ENCODE measurements at places on chromosomes 1 and 21. TPM values are rescaled to one million over a fixed set of nuclear protein-coding genes. Genes with fewer than 3 reads are reported as not detected.

Gene CELF3
- not detected for total RNA-seq

Gene NHLH2
- total RNA-seq = 1.7 TPM

DNA sequence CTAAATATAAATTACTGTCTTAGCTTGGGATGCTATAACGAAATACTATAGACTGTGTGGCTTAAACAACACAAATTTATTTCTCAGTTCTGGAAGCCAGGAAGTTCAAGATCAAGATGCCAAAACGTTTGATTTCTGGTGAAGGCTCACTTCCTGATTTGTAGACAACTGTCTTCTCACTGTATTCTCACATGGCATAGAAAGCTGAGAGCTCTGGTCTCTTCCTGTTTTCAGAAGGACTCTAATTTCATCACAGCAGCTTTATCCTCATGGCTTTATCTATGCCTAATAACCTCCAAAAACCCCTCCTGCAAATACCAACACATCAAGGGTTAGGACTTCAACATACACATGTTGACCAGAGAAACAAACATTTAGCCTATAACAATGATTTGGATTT lies 1795.5 kb downstream of the MRPL39 start:
- no peak for DNase-seq

- no peak for DNase-seq
Measured at GRCh38 chr1:101064697-101065096, 39.1 kb upstream of the DPH5 start.

DNA sequence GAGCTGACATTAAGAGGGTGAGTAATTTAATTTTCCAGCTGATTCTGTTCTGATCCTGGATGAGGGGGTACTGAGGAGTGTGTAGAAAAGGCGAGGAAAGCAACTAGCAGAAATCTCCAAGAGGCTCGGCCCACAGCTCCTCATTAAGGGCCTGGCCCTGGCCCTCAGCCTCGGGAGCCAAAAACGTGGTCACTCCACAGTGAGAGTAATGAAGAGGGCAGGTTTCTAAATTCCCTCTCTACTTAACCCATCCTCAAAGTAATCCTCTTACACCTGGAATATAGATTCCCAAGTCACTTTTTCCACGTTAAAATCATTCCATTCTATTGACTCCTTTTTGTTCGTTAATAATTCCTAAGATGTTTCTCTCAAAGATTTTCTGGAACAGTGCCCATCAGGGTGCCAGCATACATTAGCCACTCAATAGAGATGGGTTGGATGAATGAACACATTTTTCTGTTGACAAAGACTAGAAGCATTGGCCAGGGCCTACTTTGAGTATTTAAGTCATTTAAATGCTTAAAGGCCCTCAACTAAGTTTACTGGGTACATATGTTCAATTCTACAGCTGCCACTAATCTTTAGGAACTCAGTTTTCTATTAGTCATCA lies 1.1 kb upstream of the COL11A1 start:
- DNase-seq = no peak

Data from suprapubic skin (tissue), 4 donors.